ENCODE measurements at places on chromosomes 1 and 21.
A peak's percentile ranks its signal among the peaks of the same experiment; 100 is the strongest.

GRCh38 chr1:219049501-219049900 lies 124.2 kb upstream of the LYPLAL1 start:
- DNase-seq: no peak

- no peak for DNase-seq
Observed at GRCh38 chr1:78855258-78855657, 151.3 kb downstream of the ADGRL4 start.

GRCh38 chr1:58862728-58863385 lies 79.0 kb upstream of the JUN start:
- no peak for DNase-seq

- DNase-seq: no peak
Observed at GRCh38 chr1:222788402-222789156, 26.3 kb upstream of the DISP1 start.

DNA sequence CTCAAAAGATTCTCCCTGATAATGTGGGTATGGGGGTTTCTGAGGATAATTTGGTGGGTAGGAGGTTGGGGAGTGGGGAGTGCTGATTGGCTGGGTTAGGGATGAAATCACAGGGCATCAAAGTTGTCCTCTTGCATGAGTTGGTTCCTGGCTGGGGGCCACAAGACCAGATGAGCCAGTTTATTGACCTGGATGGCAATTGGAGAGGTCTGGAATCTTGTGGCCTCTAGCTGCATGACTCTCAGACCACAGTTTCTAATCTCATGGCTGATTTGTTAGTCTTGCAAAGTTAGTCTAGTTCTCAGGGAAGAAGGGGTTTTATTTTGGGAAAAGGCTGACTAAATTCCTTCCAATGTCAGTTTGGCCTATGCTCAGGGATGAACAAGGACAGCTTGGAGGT lies 3.3 kb upstream of the GBP1 start:
- DNase-seq: peak; percentile 71

DNA sequence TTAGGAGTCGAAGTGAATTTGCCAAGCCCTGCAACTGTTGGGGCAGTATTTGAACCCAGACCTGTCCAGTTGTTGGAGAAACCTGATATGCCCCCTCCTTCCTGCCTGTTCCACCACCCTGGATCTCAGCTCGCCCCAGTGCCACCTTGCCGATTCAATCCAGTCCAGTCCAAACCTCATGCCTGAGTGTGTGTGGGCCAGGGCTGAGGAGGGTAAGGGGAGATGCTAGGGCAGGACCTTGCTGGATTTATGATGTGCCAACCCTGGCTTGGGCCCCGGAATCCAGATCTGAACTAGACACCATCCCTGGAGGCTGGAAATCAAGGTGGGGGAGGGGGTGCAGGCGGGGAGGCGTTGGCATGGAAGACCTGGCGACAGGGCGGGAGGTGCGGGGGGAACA lies 98.9 kb upstream of the WNT4 start:
- no peak for DNase-seq

DNA sequence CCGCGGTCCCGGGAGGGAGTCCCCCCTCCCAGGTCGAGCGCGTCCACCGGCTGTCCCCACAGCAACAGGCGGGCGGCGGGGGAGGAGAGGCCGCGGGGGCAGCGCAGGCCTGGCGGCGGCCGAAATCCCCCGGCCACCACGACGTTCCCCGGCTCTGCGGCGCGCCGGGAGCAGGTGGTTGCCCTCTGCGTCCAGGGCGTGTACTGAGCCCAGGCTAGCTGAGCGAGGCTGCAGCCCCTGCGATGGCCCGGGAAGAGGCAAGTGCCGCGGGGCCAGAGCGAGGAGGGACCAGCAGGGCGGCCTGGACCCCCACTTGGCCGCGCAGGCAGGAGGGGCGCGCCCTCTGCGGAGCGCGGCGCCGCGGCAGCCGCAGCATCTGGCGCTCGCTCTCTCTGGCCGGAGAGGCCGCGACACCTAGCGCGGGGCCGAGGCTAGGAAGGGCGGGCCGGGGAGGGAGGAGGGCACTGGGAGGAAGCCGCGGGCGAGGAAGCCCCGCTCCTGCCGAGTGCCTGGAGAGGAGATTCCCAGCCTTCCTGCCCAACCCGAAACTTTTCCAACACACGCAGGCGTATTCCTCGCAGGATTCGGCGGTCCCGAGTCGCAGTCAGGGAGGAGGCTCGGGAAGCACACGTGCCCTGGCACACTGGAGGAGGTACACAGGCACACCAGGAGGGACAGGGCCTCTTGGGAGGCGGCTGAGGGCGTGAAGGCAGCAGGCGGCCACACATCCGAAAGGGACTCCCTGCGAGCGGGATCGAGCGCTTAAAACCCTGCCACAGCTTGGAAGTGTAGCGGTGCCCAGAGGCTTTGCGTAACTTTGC lies 4.9 kb upstream of the PROX1 start:
- no peak for DNase-seq

- DNase-seq: peak; percentile 85
Observed at GRCh38 chr1:15703562-15703961, 19.4 kb downstream of the PLEKHM2 start.

GRCh38 chr1:25544243-25544764 lies 898 bp downstream of the LDLRAP1 start:
- DNase-seq: no peak

- no peak for DNase-seq
Observed at GRCh38 chr21:28227881-28228635, 764.6 kb downstream of the LTN1 start.

GRCh38 chr1:81617308-81617967 lies 183.3 kb upstream of the ADGRL2 start:
- DNase-seq: peak; percentile 10

- DNase-seq: no peak
Observed at GRCh38 chr1:89023026-89023425, 360 bp upstream of the GBP3 start.

DNA sequence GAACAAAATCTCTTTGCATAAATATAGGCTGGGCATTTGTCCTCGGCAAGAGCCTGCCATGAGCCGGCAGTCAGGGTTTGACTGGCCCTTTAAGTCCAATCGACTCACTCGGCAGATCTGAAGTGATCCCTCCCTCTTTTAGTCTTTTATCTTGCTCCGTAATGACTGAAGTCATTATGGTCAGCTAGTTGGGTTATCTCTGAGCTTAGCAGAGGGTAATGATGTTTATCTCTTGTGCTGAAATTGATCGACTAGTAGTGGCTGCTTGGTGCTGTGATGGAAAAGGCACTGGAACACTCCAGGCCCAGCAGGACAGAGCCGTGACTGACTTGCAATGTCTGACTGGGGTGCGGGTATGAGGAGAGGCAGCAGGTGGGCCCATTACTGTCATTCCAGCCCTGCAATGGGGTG lies 468 bp upstream of the ABCA4 start:
- no peak for DNase-seq

- DNase-seq: no peak
Observed at GRCh38 chr1:211892577-211892976, 62.0 kb upstream of the LPGAT1 start.

- DNase-seq: no peak
Observed at GRCh38 chr21:31443736-31444521, 99.9 kb upstream of the TIAM1 start.

DNA sequence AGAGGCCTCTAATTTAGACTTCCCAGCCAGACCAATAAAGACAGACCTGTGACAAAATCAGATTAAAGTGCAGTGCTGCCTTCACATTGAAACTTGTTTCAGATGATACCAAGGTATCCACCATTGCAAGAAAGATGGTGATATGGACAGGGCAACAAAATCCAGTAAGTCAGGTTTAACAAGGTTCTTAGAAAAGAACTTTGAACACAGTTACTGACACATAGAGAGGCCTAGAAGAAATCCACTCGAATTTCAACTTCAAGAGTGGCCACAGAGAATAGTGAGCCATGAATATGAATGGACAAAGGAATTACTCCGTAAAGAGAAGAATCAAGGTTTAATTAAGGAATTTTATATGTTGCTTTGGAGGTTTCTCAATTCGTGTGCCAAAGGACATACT lies 230.4 kb downstream of the KCNT2 start:
- no peak for DNase-seq

GRCh38 chr21:15839026-15839425 lies 109.2 kb downstream of the USP25 start:
- no peak for DNase-seq

DNA sequence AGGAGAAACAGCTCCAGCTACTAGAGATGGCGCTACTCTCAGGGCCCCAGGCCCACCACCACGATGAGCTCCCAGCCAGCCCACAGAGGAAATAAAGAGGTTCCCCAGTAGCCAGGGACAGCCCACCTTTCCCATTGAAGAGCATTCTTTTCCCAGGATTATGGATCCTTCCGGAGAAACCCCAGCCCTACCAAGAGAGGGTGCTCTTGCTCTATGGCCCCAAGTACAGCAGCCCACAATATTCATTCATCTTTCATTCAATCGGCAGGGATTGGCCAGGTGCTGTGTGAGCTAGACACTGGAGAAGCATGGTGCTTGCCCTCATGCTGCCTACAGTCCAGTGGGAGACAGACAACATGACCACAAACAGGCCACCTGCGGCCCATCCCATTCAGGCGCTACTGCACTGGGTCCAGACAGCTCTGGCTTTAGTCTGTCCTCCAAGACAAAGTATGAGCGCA lies 29.9 kb downstream of the PMVK start:
- DNase-seq: no peak

GRCh38 chr1:183517401-183517800 lies 45.1 kb downstream of the SMG7 start:
- DNase-seq: no peak

DNA sequence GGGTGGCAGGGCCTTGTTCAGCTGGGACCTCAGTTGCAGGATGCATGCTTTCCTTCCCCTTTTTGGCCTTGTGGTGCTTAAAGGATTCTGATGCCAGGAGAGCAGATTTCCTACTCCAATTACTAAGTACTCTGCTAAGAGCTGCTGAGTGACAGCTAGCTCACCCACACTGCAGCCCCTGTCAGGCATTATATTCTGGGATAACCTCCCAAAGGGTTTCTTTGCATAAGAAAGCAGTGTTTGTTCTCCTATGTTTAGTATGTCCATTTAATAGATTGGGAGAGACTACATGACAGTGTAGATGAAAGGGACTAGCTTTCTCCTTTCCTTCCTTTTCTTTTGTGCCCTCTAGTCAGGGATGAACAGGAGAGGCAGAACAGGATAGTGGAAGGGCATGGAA lies 100.7 kb downstream of the FAM78B start:
- no peak for DNase-seq

DNA sequence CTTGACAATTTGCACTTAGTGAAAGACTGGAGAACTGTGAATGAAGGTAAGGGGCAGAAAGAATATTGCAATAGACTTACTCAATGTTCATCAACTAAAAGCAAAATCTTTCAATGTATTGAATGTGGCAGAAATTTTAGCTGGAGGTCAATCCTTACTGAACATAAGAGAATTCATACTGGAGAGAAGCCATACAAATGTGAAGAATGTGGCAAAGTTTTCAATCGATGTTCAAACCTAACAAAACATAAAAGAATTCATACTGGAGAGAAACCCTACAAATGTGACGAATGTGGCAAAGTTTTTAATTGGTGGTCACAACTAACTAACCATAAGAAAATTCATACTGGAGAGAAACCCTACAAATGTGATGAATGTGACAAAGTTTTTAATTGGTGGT lies 80.7 kb downstream of the JMJD4 start:
- DNase-seq: no peak

- peak; percentile 96 for DNase-seq
Observed at GRCh38 chr1:219120624-219121544, 52.8 kb upstream of the LYPLAL1 start.

DNA sequence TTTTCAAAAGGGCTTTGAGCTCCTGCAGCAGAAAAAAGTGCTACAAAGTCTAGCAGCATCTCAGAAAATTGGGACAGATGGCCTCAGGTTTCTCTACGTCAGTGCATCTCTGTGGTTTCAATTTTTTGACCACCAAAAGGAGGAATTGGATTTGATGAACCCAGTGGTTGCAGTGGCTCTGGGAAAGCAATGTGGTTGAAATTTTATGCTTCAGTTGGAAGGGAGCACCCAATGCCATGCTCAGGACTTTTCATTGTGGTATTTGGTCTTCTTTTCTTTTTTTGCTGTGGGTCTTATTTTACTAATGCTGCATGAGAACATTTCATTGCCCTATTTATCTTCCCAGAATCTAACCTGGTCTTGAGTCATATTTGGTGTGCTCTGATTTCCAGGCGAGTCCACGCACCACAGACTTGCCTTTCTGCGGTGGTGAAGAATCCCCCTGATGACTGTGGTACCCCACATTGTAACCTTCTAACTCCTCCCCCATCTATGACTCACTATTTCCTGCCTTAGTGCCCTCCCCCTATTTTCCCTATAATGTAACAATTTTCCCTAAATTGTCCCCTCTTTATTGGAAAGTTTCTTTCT lies 56.7 kb downstream of the S1PR1 start:
- DNase-seq: no peak

- no peak for DNase-seq
Observed at GRCh38 chr1:171912509-171913175, 71.3 kb downstream of the DNM3 start.

DNA sequence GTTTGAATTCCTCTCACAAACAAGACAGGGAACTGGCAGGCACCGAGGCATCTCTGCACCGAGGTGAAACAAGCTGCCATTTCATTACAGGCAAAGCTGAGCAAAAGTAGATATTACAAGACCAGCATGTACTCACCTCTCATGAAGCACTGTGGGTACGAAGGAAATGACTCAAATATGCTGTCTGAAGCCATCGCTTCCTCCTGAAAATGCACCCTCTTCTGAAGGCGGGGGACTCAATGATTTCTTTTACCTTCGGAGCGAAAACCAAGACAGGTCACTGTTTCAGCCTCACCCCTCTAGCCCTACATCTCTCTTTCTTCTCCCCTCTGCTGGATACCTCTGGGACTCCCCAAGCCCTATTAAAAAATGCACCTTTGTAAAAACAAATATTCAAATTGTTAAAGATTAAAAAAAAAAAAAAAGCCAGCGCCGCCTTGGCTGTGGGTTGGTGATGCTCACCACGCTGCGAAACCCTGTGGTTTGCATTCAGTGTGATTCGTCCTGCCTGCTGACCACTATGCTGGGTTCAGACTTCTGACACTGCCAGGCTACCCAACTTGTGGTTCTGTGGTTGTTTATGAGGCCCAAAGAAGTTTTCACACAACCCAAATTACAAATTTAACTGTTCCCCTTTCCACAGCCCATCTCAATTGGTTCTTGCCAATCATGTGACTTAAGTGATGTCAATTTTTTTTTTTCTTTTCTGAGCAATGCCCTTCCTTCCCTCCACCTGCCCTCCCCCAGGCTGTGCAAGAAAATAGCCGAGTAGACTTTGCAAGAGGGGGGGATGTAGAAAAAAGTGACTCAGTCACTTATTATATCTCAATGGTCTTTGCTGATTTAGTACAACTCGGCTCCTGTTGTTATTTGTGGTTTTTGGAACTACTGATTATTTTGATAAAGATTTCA lies at the start of gene RUNX1:
Gene RUNX1, minus strand, starts transcription at position 597 of the 912 bp plus-strand sequence.
- no peak for DNase-seq

- DNase-seq: no peak
Observed at GRCh38 chr1:44777969-44778635, 2.8 kb downstream of the RPS8 start.

DNA sequence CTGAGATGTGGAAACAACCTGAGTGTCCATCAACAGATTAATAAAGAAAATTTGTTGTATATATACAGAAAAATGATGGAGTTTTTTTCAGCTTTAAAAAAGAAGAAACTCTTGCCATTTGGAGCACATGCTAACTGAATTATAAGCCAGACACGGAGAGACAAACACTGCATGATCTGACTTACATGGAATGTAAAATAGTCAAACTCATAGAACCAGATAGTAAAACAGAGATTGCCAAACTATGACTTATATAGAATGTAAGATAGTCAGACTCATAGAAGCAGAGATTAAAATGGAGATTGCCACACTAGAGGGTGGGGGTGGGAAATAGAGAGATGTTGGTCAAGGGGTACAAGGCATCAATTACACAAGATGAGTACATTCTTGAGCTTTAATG lies 1786.6 kb downstream of the PLA2G4A start:
- no peak for DNase-seq

- DNase-seq: no peak
Observed at GRCh38 chr1:83113652-83114051, 885.3 kb downstream of the TTLL7 start.

All from GM04504 (cell line).